Astrocyte of the hippocampus (primary cell): ENCODE measurements at places on chromosomes 3 and 15.

- no peak for DNase-seq
Measured at GRCh38 chr15:42151141-42151561, 5.3 kb downstream of the PLA2G4F start.

DNA sequence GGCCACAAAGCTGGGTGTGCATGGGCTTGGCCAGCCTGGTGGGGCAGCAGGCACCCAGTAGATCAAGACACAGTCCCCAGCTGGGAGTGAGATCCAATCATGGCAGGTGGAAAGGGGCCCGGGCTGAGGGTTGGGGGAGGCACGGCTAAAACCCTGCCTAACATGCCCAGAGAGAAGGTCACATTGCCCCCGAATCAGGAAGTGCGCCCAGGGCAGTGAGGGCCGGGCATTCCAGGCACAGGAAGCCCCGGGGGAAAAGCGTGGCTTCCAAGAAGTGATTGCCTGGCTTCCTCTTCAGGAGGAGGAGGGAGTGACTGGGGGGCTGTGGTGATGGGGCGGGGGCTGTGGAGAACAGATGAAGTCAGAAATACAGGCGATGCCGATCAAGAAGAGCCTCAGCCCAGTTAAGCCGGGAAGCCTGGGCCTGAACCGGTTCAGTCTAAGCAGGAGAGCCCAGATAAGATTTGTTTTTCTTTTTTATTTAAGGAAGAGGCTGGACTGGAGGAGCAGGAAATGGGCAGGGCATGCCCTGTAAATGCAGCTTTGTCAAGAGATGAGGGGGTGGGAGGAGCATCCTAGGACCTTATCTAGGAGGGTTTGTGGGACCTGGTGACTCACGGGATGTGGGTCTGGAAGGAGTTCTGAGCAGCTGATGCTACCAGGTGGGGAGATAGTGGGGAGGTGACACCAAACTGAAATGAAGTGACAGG is 83.9 kb downstream of the CHSY1 start:
- no peak for DNase-seq

- DNase-seq = peak; percentile 78
Measured at GRCh38 chr3:171829841-171830517, 13.2 kb upstream of the TMEM212 start.

DNA sequence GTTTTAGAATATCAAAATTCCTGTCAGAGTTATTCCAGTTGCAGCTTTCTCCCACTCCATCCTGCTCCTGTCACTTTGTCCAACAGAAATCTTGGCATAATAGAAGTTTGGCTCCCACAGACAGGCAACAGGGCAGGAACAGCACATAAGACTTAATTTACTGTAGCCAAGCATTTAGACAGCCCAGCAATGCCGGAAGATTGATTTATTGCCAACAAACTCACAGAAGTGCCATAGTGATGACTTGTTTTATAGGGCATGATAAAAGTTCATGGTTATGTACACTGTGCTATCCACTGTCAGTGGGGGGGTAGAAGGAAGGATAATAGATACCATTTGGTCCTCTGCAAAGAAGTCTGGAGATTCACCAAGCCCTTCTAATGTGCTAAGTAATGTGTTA is 98.3 kb upstream of the CBLB start:
- peak; percentile 71 for DNase-seq

GRCh38 chr3:136802481-136802996 is 16.4 kb upstream of the SLC35G2 start:
- peak; percentile 58 for DNase-seq
